ENCODE measurements at places on chromosomes 6 and 20.
A peak's percentile ranks its signal among the peaks of the same experiment; 100 is the strongest.

DNA sequence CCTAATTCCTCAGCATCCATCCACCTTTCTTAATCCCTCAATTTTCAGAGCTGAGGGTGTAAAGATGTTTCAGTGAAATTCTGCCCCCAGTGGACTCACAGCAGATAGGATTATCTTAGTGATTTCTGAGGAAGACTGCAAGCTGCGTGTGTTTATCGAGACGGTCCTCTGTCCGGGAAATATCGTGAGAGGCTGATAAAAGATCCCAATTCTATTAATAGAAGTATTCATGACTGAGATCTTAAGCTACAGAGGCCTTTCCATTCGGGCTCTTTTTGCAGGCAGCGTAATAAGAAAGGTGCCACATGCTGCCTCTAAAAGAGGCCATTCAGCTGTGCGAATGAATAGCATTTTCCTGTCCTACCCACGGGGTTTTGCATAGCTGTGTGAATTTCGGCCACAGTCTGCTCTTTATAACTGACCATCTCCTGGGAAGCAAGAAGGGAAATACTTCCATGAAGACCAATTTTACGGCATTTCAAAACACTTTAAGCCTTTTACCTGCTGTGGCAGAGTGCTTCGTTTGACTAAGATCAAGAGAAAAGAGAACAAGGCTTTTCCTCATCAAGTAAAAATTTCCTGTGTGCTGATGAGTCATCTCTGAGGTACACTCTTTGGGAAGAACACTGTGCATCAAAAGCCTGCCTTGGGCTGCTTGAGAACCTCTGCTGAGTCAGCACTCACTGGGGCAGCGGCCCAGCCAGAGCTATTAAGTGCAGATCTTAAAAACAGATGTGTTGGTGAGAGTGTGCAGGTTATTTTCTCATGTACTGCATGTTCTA, 208.8 kb downstream of the ARHGAP18 start:
- DNase-seq = peak; percentile 93

- DNase-seq = no peak
Observed at GRCh38 chr6:168950858-168951214, 302.8 kb downstream of the THBS2 start.

DNA sequence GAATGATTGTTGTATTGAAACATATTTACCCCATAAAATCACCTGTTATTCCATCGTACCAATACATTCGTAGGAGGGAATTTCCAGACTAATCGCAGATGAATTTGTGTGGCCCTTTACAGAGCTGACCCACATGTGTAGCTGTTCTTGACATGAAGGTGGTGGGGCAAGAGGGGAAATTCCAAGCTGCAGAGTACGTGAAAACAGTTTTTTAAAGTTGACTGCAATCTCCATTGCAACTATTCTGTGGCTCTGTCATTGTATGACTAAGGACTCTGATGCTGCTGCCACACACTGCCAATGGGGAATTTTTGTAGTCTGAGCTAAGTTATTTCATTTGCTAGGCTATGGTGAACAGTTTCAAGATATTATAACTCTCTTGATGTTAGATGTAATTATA, 46.4 kb upstream of the ADTRP start:
- peak; percentile 44 for DNase-seq

- DNase-seq = peak; percentile 60
Observed at GRCh38 chr6:148521586-148521985, 178.9 kb downstream of the SASH1 start.

DNA sequence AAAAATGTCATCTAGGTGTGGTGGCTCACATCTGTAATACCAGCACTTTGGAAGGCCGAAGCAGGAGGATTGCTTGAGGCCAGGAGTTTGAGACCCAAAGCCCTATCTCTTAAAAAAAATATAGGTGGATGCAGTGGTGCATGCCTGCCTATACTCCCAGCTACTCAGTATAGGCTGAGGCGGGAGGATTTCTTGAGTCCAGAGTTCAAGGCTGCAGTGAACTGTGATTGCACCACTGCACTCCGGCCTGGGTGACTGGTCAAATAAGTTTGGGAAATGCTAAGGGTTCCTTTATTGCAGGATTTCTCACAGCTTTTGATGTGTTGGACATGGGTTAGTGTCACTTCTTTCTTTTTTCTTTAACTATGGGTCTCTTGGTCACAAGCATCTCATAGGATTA, 261.3 kb downstream of the PLCB1 start:
- DNase-seq = no peak

GRCh38 chr6:163369141-163369540, 45.4 kb upstream of the QKI start:
- no peak for DNase-seq

GRCh38 chr20:49385465-49385864, 97.0 kb downstream of the KCNB1 start:
- DNase-seq = peak; percentile 50

DNA sequence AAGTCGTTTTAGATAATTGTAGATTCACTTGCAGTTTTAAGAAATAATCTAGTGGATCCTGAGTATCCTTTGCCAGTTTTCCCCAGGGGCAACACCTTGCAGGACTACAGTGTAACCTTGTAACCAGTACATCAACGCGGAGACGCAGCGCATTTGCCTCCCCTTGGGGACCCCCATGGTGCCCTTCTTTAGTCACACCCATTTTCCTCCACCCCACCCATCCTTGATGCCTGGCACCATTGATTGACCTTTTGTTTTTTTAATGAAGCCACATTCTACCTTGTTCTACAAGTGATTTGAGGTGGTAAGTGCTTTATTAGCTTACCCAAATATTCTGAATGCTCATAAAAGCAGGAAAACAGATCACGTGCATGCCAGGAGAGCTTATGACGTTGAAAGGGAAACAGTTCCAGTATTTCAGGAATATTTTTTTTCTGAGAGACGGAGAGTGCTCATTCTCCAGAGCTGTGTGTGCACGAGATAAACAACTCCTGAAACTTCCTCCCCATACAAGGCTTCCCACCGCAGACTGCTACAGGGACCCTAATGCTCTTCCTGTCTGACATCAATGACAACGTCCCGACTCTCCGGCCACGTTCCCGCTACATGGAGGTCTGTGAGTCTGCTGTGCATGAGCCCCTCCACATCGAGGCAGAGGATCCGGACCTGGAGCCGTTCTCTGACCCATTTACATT, 35.7 kb downstream of the CDH26 start:
- no peak for DNase-seq

GRCh38 chr6:14743474-14744211, 502.2 kb upstream of the JARID2 start:
- DNase-seq = peak; percentile 98

- DNase-seq = peak; percentile 89
Observed at GRCh38 chr20:35369804-35370203, 42.0 kb downstream of the UQCC1 start.

DNA sequence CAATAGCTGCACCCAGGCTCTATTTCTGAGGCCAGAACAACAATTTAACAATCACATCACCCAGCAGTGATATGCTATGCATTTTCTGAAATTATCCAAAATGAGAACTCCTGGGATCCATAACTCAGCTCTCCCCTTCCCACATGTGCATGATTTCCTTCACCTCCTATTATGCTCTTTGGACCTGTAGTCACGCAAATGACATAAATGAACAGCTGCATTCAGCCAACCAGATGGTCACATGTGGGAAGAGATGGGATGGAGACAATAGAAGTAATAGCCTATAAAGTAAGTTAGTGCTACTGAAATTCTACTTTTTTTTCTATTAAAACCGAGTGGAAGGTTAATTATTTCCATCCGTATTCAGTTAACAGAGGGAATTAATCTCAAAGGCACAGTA, 662.1 kb upstream of the ID4 start:
- no peak for DNase-seq

DNA sequence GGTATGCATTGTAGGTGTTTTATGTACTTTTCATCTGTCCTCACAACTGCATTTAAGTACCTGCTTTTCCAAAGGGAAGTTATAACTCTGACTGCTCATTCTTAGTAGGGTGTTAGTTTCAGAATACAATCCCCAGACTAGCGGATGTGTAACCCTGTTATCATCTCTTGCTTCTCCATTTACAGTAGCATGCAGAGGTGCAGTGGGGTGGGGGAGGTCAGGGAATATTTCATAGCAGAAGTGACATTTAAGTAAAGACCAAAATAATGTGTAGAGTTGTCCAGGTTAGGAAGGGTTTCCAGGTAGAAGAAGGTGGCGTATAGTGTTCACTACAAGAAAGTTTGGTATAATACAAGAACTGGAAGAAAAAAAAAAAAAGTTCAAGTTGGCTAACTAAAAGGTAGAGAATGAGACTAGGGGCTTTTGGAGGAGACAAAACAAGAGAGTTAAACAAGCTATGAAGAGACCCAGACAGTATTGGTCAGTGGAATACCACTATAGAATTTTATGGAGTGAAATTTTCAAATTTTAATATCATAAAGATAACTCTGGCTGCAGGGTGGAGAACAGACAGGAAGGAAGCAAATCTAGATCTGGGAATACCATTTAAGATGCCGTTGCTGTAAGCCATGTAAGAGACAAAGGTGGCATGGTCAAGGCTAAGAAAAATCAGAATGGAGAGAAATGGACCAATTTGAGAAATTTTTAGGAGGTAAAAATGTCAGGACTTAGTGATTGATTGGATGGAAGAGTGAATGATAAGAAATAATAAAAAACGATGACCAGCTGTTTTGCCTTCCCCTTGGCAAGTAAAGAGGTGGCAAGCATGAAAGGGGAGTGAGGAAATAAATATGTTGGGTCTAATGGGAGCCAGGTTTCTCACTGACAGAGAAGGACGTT, 2.2 kb upstream of the AHI1 start:
- DNase-seq = no peak

- DNase-seq = no peak
Observed at GRCh38 chr20:10971096-10971495, 297.3 kb upstream of the JAG1 start.

DNA sequence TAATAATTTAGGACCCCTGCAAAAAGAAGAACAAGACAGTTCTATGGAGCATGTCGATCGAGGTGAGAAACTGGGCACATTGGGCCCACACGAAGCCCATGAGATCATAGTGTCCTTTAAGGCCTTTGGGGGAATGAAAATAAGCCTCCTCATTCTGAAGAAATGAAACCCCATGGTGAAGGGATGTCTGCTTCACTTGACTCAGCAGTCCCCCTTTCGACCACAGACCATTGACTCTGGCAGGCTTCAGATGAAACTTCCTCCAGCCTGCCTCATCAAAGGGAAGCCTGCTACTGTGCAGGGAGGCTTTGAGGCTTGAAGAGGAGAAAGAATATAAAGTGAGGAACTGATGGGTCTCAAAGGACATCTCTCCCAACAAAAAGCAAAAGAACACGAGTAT, 144.2 kb upstream of the FBXL4 start:
- no peak for DNase-seq

GRCh38 chr6:43034190-43034525, 12.7 kb downstream of the RRP36 start:
- no peak for DNase-seq

DNA sequence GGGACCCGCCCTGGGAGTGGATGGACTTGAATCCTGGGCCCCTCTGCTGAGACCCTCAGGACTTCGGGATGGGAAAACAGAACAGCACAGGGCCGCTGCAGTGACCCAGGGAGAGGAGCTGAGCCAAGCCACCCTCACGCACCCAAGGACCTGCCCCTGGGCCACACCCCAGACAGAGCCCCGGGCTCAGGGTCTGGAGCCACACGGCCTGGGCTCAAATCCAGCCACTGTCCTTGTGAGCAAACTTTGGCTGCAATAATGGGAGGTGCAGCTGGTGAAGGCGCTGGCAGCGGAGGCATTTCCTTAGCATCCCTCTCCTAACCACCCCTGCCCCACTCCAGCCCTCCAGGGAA, 207.7 kb downstream of the PREX1 start:
- no peak for DNase-seq

Measured in EL (cell line).